Activated naive CD8-positive, alpha-beta T cell treated with anti-CD3 and anti-CD28 coated beads, Interleukin-2, amount 50 U/mL, for 24 hours (primary cell): ENCODE measurements at places on chromosomes 11 and 22.

- no peaks in the 10 kb centered on the region for H3K36me3 ChIP-seq
- H3K4me3 ChIP-seq = no peak overlapping the region
- H3K4me1 ChIP-seq = peaks cover 16% of the 10 kb centered on the region
- H3K27ac ChIP-seq = no peak overlapping the region
- peaks cover 4% of the 10 kb centered on the region for H3K27me3 ChIP-seq
These were observed 4.9 kb upstream of the UBASH3B start for GRCh38 chr11:122650619-122651018.

DNA sequence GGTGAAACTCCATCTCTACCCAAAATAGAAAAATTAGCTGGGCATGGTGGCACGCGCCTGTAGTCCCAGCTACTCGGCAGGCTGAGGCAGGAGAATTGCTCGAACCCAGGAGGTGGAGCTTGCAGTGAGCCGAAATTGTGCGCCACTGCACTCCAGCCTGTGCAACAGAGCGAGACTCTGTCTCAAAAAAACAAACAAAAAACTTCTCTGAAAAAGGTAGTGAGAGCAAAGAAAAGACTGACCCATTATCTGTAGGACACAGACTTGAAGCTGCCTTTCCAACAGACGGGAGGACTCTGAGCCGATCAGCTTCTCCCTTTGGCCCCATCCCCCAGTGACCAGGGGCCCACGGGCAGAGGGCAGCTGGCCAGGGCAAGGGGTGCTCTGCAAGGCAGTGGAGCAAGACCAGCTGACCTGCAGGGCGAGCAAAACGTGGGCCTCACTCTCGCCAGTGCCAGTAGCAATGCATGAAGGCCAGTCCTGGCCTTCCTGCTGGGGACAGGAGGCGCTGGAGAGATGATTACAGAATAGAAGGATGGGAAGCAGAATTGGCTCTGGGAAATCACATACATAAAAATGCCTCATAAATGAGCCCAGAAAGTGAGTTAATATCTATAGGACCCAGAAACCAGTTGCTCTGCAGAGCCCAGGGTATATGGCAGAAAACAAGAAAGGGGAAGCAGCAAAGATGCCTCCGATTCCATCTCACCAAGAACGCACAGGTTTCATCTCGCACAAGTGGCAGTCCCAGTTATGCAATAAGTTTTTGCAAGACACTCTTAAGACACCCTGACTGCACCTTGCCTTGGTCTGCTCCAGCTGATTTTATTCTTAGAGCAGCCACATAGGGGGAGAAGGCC lies 2.8 kb downstream of the EHD1 start:
- peak overlapping the region; percentile 35 for H3K27ac ChIP-seq
- peak overlapping the region; percentile 98 for H3K4me3 ChIP-seq
- no peak for DNase-seq
- no peaks in the 10 kb centered on the region for H3K27me3 ChIP-seq

- H3K4me1 ChIP-seq = no peaks in the 10 kb centered on the region
- H3K27ac ChIP-seq = no peak overlapping the region
- H3K36me3 ChIP-seq = no peaks in the 10 kb centered on the region
- no peak overlapping the region for H3K4me3 ChIP-seq
These were observed 11.2 kb upstream of the NAV2 start for GRCh38 chr11:19701421-19701820.

DNA sequence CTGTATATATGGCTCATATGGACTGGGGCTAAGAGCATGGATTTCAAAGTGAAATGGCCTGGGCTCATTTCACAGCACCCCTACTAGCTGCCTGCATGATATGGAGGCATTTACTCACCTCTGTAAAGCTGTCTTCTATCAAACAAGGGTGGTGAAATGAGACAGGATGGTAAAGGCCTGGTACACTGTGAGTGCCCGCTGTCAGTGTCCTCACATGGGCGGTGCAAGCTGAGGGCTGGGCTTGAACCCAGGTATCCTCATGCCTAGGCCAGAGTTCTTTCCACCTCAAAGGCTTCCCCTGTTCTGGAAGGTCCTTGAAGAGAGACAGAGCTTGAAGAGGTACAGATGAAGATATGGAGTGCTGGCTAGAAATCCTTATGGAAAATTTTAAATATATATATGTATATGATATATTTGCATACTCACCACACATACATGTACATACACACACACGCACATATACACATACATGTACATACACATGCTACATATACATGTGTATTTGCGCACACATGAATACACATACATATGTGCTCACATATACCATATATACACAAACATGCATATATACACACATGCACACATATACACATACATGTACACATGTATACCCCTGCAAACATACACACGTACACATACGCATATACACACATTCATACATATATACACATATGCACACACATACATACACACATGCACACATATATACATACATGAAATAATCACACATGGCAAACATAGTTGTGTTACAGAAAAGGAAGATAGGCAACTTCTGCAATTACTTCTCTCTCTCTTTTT lies 44.7 kb downstream of the MICAL2 start:
- peaks cover 22% of the 10 kb centered on the region for H3K36me3 ChIP-seq
- H3K27ac ChIP-seq = peak overlapping the region; percentile 91
- peaks cover 90% of the 10 kb centered on the region for H3K4me1 ChIP-seq
- DNase-seq = no peak

GRCh38 chr11:79040348-79040747 lies 400.5 kb downstream of the TENM4 start:
- H3K27me3 ChIP-seq = peaks cover 11% of the 10 kb centered on the region
- no peak for DNase-seq
- H3K27ac ChIP-seq = no peak overlapping the region
- no peaks in the 10 kb centered on the region for H3K36me3 ChIP-seq
- no peak overlapping the region for H3K4me3 ChIP-seq

DNA sequence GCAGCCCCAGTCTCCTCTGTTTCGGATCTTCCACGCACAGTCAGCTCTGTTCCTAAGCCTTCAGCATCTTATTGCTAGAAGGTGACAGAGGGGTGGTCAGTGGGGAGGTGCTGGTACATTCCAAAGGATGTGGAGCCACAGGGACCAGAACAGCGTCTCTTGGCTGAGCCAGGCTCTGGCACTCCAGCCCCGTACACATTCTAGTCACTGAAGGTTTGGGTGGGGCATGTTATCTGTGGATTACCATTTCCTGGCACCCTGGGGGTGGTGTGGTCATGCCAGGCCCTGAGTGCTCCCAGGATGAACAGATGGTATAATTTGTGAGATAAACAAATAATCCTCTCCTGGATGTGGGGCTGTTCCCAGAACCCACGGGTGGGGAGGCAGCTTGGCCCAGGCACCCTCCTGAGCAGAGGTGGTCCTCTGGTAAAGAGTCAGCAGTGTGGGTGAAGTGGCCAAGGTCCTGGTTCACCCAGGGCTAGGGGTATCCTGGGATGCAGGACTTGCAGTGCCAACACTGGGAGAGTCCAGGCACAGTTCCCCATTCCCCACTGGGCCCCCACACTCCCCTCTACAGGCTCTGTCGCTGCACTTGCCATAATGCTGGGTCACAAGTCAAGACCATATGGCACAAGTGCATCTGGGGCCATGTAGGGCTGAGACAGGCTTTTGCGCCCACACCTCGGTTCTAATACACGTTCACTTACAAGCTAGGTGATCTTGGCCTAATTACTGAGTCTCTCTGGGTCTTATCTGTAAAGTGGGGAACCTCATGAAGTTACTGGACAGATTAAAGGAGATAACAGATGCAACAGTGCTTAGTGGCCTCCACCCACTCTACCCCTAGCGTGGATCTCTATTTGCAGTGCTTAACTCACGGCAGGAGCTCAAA lies 33.0 kb downstream of the DKK3 start:
- no peak overlapping the region for H3K4me3 ChIP-seq
- H3K27ac ChIP-seq = no peak overlapping the region
- no peaks in the 10 kb centered on the region for H3K36me3 ChIP-seq

- no peaks in the 10 kb centered on the region for H3K27me3 ChIP-seq
- no peak for DNase-seq
- peaks cover 14% of the 10 kb centered on the region for H3K4me1 ChIP-seq
- no peak overlapping the region for H3K4me3 ChIP-seq
- H3K36me3 ChIP-seq = peaks cover 4% of the 10 kb centered on the region
These were observed 22.3 kb downstream of the PPARA start for GRCh38 chr22:46172522-46173110.

DNA sequence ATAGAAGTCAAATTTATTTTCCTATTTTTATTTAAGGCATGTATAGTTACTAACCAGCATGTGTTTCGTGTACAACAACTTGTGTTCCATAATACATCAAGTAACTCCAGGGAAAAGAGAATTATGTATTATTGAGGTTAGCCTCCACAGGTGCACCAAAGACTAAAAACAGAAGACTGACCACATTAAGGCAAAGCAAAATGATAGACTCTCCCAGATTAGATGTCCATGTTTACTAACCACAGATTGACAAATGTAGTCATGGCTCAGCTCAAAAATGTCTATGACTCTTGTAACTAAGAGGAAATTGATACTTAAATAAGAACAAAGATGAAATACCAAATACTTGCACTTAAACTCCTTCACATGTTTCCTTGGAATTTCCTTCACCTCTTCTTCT lies 238.5 kb downstream of the METTL15 start:
- H3K27me3 ChIP-seq = peaks cover 1% of the 10 kb centered on the region
- no peak overlapping the region for H3K27ac ChIP-seq
- H3K4me3 ChIP-seq = no peak overlapping the region
- no peak for DNase-seq
- no peaks in the 10 kb centered on the region for H3K36me3 ChIP-seq

DNA sequence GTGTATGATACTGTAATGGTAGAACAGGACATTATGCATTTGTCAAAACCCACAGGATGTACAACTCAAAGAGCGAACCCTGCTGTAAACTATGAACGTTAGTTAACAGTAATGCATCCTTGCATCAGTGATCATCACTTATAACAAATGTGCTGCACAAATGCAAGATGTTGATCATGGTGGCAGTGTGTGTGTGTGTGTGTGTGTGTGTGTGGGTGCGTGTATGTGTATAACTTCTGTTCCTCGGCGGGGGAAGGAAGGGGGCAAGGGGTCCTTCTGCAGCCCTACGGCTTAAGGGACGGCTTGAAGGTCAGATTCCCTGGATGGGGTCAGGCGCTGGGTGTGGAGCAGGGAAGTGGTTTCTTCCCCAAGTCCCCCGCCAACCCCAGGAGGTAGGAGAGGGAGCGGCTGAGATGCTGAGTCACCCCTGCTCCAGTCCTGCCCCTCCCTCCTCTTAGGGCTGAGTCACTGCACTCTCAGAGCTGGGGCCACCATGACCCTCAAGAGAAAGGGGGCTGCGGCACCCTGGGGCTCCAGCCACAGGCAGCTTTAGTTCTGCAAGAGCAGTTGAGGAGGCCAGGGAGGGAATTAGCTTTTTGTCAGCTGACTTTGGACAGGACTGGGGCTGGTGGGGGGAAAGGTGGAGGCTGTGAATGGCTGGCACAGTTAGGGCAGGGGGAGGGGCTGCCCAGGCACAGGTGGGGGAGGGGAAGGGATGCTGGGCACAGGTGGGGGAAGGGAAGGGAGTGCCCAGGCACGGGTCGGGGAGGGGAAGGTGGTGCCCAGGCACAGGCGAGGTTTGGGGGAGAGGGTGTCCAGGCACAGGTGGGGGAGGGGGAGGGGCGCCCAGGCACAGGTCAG lies 8.8 kb upstream of the CTSD start:
- no peaks in the 10 kb centered on the region for H3K27me3 ChIP-seq
- peak; percentile 64 for DNase-seq
- H3K36me3 ChIP-seq = no peaks in the 10 kb centered on the region
- peaks cover 20% of the 10 kb centered on the region for H3K4me1 ChIP-seq
- peak overlapping the region; percentile 77 for H3K27ac ChIP-seq
- H3K4me3 ChIP-seq = peak overlapping the region; percentile 26

DNA sequence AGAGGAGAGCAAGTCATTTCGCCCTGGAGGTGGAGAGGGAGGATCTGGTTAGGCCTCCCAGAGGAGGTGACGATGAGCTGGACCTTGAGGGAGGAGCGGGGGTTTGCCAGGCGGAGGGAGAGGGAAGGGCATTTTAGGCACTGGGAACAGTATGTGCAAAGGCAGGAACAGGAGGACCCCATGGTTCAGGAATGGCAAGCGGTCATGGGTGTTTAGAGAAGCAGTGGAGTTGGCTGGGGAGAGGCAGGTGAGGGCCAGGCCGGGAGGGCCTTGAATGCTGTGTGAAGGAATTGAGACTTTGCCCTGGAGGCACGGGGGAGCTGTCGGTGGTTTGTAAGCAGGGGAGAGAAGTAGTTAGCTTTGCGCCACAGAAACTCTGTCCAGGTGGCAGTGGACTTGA lies 10.3 kb downstream of the PRDM11 start:
- no peaks in the 10 kb centered on the region for H3K36me3 ChIP-seq
- H3K4me3 ChIP-seq = no peak overlapping the region
- H3K27ac ChIP-seq = no peak overlapping the region
- peaks cover 11% of the 10 kb centered on the region for H3K4me1 ChIP-seq

DNA sequence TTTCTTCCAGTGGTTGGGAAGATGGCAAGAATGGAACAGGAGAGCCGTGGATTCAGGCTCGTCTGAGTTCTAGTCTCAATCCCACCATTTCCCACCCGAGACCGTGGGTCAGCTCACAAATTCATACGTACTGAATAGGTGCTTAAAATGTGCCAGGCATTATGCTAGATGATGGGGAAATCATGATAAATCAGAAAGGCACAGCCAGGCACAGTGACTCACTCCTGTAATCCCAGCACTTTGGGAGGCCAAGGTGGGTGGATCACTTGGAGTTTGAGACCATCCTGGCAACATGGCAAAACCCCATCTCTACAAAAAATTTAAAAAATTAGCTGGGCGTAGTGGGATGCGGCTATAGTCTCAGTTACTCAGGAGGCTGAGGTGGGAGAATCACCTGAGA lies 7.1 kb downstream of the TRIOBP start:
- no peaks in the 10 kb centered on the region for H3K4me1 ChIP-seq
- H3K27me3 ChIP-seq = no peaks in the 10 kb centered on the region
- no peak overlapping the region for H3K27ac ChIP-seq
- DNase-seq = no peak

DNA sequence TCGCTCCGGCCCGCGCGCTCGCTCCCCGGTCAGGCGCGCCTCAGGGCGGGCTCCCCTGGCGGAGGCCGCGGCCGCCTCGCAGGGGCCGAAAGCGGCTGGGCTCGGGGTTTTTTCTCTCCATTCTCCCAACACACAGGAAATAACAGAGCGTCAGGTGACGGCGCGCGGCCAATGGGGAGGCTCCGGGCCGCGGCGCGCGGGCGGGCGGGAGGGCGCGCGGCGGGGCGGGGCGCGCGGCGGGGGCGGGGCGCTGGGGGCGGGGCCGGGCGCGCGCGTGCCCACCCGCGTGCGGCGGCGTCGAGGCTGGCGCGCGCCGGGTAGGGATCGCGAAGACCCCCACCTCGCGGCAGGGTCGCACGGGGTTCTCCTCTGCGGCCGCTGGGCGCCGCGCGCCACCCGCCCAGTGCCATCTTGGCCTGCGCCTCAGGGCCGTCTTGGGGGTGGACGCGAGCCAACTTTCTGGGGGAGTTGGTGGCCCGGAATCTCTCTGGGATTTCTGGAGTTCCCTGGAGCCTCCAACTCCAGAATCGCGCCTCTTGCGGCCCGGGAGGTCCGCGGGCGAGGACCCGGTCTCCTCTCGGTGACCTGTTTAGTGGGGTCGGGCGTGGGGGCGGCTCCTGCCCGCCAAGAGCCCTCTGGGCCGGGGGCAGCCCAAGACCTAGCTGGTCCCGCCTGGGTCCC lies at the start of gene TCF20:
Gene TCF20 (minus strand): TSS at position 144 of the 681 bp plus-strand sequence. CDS start 55,348 bp downstream, outside the sequence.
- DNase-seq = peak; percentile 78
- H3K27me3 ChIP-seq = no peaks in the 10 kb centered on the region
- H3K4me1 ChIP-seq = peaks cover 35% of the 10 kb centered on the region
- H3K4me3 ChIP-seq = peak within 1 kb of the TSS; percentile 90
- H3K27ac ChIP-seq = peak within 1 kb of the TSS; percentile 83
